ENCODE measurements at places on chromosomes 12 and 14.

- DNase-seq, result no peak
Measured at GRCh38 chr12:25266497-25266896, 15.8 kb upstream of the KRAS start.

DNA sequence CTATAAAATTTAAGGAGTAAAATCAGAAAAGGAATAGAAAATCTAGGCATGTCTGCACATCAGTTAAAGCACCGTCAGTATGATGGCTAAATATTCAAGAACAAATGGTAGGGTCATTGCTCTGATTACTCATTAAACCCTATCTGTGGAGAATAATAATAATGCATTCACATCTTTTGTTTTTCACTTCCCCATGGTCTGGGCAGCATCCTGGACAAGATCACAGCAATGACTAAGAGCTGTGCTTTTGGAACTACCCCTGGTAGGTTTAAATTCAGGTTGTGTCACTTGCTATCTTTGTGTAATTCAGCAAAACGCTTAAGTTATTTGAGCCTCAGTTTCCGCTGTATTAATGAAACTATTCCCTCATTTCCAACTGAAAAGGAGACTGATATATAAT is 33.1 kb downstream of the C12orf42 start:
- DNase-seq, result no peak

DNA sequence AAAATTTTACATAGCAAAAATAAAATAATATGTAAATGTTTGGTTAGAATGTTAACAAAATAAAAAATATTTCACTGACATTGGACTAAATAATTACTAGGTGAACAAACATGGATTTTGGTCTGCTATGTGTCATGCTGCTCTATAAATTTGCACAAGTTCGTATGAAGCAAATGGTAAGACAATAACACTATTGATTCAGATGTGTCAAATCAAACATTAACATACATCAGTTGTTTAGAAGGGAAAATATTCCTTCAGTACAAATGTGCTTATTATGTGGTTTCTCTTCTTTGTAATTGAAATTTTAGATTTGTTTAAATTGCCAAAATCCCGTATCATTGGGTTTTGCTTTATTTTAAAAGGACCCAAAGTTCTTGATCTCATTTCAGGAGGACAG is 46.9 kb downstream of the PAWR start:
- DNase-seq, result no peak

DNA sequence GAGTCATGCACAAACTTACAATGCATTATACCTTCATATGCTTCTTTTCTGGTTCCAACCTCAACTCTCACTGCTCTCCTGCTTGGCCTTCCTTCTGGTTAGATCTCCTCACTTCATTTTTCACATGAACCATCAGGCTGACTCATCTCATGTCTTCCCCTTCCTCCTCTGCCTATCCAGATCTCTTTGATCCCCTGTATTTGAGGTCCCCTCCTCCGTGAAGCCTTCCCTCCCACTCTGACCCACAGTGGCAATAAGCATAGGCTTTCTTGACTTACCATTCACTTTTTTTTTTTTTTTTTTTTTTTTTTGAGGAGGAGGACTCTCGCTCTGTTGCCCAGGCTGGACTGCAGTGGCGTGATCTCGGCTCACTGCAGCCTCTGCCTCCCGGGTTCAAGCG is 14.7 kb upstream of the ASIC1 start:
- DNase-seq, result no peak

GRCh38 chr12:69284131-69284530 is 44.8 kb downstream of the CPSF6 start:
- peak; percentile 15 for DNase-seq

DNA sequence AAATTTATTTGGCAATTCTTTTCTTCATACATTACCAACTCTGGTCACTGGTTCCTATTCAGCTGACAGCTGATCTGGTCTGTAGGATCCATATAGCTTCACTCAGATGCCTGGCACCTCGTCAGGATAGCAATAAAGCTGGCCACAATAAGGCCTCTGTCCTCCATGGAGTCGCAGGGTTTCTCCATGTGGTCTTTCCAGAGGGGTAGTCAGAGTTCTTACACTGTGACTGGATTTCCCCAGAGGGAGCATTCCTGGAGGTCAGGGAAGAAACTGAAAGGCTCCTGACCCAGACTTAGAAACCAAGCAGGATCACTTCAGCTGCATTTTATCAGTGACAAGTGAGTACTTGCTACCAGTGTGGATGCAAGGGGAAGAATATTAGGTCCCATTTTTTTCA is 34.9 kb upstream of the SIX1 start:
- DNase-seq, result no peak

DNA sequence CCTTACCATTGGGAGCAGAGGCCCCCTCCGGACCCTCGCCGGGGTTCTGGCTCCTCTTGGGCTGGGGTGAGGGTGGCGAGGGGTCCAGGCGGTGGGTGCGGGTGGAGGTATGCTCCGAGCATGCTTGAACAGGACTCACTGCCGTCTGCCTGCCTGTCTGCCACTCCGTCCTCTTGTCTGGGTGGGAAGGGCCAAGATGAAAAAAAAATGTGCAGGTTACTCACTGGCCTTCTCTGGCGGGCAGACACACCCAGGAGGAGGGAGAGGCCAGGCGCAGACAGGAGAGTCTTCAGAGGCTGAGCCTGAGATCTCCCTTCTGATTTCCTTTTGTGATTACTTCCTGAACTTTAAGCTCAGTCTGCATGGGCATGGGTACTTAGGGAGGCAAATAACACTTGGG is 76.1 kb downstream of the STON2 start:
- no peak for DNase-seq

DNA sequence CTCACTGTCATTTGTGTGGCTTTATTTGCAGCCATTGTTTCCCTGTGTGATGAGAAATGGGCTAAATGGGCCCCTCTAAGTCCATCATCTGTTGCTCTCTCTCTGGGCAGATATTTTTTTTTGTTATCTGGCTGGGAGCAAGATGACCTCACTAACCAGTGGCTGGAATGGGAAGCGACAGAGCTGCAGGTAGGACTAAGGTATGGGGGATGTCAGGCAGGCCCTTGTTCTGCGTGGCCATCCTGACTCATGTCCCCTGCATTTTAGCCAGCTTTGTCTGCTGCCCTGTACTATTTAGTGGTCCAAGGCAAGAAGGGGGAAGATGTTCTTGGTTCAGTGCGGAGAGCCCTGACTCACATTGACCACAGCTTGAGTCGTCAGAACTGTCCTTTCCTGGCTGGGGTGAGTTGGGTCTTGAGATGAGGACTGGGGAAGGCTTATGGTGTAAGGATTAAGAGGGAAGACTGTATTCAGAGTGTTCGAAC is 1.3 kb downstream of the MARS1 start:
- no peak for DNase-seq

DNA sequence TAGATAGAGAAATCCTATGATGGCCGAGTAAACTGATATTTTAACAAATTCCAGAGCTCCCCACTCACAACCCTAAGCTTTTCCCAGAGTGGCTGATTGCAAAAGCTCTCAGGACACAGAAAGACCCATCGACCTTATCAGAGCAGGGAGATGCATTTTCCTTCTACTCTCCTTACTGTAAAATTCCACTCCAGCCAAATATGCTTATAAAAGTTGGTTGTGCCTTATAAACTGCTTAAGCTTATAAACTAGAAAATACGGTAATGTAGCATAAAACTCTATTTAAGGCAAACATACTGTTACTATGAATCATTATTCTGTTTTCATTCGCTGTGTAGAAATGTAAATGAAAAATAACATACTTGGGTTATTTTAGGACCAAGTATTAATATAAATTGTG is 41.6 kb upstream of the TRHDE start:
- DNase-seq, result no peak

GRCh38 chr12:111393700-111394300 is 11.9 kb upstream of the SH2B3 start:
- no peak for DNase-seq

DNA sequence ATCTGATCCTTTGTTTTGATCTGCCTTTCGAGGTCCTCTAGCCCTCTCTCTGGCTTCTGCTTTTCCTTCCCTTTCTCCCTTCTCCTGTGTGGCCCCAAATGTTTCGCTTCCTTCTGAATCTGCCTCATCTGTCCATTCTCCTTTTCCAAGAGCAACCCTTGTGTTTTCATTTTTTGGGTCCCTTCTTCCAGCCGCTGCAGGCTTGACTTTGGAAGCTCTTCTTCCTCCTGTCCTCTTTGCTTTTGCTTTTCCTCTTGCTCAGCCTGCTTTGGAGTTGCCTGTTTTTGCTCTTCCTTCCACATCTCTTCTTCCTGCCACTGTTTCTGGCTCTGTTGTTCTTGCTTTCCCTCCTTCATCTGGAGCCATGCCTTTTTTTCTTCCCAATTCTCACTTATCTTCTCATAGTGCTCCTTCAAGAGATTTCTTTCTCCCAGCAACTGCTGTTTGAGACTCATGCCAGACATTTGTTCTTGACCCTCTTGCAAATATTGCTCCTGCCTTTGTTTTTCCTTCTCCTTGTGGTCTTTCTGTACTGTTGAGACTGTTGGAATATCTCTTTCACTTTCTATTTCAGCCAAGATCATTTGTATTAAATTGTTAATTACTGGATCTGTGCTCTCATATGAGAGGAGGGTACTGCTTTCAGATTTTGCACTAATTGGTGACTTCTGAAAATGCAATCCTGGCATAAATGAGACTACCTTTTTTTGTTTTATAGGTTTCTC is 42.4 kb downstream of the FAM186A start:
- DNase-seq, result no peak

Measured in hypothalamus (tissue), 51 donors.